ENCODE measurements at places on chromosomes 7 and 10.

GRCh38 chr10:4843525-4844180, 17.6 kb downstream of the AKR1E2 start:
- DNase-seq = no peak

- peak; percentile 78 for DNase-seq
Measured at GRCh38 chr10:117541909-117542705, 439 bp upstream of the EMX2 start.

GRCh38 chr10:116888380-116889055, 39.2 kb downstream of the ENO4 start:
- DNase-seq = peak; percentile 13

GRCh38 chr10:133277277-133277992, 767 bp upstream of the ADAM8 start:
- DNase-seq = no peak

GRCh38 chr7:74554178-74554577, 100.5 kb downstream of the GTF2IRD1 start:
- no peak for DNase-seq

DNA sequence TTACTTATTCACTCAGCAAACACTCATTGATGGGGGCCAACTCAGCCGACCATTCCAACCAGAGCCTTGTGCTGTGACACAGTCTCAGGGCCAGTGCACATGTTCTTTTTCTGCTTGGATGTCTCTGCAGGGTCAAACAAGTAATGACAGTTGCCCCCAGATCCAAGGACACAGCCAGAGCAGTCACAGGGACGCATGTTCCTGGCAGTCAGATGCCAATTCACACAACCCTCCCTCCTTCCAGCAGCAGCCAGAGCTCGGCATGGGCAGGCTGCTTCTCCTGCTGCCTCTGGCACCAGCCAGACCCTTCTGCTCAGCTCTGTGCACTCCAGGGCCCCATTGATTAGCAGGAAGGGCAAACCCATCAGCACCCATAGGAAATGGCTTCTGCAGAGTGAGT, 20.3 kb downstream of the DRGX start:
- no peak for DNase-seq

- DNase-seq = no peak
Measured at GRCh38 chr7:17446340-17446739, 147.9 kb downstream of the AHR start.

GRCh38 chr7:44853391-44853790, 5.5 kb upstream of the H2AZ2 start:
- DNase-seq = no peak

GRCh38 chr7:37208528-37208927, 240.1 kb downstream of the ELMO1 start:
- DNase-seq = peak; percentile 41

- DNase-seq = no peak
Measured at GRCh38 chr7:133836666-133837065, 290.5 kb upstream of the LRGUK start.

DNA sequence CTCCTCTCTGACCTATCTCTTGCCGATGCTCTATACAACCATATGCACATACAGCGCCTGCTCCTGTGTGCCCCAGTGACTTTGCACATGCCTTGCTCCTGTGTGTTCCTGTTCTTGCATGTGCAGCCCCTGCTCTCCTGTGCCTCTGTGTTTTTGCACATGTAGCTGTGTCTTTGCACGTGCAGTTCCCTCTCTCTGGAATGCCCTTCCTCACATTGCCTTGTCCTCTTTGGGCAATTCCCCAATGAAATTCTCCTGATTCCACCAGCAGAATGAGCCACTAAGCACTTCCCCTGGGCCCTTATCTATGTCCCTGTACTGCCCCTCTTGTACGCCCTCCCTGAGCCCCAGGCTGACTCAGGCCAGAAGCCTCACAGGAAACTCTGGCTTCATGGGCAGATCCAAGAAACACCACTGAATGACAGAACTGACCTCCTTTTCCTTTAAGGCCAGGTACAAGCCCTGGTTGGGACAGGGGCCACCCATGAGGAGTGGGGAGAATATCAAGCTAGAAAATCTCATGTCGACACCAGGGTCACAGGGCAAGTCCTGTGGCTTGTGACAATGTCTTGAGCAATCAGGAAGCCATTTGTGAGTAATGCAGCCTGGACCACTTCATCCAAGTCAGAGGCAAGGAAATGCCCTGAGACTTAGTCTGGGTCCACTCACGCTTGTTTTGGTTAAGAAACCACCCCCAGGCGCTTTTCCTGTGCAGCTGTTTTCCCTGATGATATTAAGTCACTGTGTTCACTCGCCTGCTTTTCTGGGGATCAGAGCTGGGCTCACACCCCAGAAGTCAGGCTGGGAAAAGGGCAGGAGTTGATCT, 1.9 kb upstream of the ARHGAP22 start:
- no peak for DNase-seq

- DNase-seq = no peak
Measured at GRCh38 chr10:104472957-104473745, 119.5 kb downstream of the CFAP58 start.

- DNase-seq = no peak
Measured at GRCh38 chr7:156019776-156020565, 207.7 kb upstream of the SHH start.

GRCh38 chr7:137583172-137583571, 239.6 kb upstream of the PTN start:
- no peak for DNase-seq

GRCh38 chr7:110484356-110484755, 606.6 kb upstream of the LRRN3 start:
- no peak for DNase-seq

DNA sequence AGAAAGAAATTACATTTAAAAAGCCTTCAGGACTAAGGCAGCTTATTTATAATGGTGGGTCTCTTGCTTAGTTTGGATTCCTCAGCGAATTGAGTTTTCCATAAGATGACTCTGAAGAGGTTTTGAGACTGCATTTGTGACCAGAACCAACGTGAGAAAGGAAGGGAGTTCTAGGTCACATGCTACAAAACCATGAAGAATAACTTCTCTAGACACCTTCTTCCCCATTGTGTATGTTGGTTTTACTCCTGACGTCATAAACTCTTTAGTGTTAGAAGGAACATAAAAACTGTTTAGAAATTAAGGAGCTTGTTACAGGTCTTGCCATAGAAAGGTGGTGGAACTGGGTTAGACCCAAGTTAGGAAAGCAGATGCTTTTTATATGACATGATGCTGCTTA, 11.1 kb downstream of the PTPN12 start:
- DNase-seq = no peak

GRCh38 chr7:46385662-46386309, 464.7 kb upstream of the IGFBP3 start:
- no peak for DNase-seq

GRCh38 chr10:78319841-78320240, 286.2 kb downstream of the RPS24 start:
- no peak for DNase-seq

GRCh38 chr7:12570534-12571461, at the start of gene SCIN:
Gene SCIN (plus strand): TSS chr7:12570720. CDS start chr7:12570787, 67 bp downstream.
- no peak for DNase-seq

- DNase-seq = no peak
Measured at GRCh38 chr7:130151591-130152492, 53.4 kb downstream of the TMEM209 start.

- no peak for DNase-seq
Measured at GRCh38 chr7:94687076-94687475, 31.1 kb upstream of the SGCE start.

GRCh38 chr10:78746155-78746763, 322.5 kb upstream of the ZMIZ1 start:
- DNase-seq = no peak

- DNase-seq = no peak
Measured at GRCh38 chr7:26675143-26675887, 189.1 kb downstream of the SKAP2 start.

DNA sequence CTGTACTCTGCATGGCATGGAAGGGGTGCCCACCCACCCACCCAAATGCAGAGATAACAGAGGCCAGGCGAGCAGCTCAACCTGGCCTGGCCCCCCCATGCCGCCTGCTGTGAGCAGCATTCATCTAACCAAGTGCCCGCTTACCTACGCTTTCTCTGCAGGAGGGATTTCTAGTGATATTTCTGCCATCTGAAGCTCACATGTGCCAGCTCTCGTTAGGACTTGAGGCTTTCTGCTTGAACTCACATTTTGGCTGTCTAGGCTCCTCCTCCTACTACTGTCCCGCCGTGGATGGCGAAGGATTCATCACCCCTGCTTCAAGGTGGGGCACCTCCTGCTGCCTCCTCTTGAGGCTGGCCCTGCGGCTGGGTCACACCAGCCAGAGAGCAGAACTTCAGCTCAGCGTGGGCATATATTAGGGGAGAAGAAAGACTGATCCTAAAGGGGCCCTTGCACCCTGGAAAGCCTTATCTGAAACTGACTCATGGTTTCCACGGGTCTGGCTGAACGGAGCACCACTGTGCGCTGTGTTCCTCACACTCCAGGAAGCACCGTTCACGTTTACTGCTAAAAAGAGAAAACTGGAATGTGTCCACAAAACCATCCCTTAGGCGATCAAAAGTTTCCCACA, 45.5 kb downstream of the CTBP2 start:
- DNase-seq = no peak

GRCh38 chr10:36421992-36422391, 703.4 kb upstream of the ANKRD30A start:
- no peak for DNase-seq

- no peak for DNase-seq
Measured at GRCh38 chr7:129279757-129280156, 54.9 kb downstream of the AHCYL2 start.

DNA sequence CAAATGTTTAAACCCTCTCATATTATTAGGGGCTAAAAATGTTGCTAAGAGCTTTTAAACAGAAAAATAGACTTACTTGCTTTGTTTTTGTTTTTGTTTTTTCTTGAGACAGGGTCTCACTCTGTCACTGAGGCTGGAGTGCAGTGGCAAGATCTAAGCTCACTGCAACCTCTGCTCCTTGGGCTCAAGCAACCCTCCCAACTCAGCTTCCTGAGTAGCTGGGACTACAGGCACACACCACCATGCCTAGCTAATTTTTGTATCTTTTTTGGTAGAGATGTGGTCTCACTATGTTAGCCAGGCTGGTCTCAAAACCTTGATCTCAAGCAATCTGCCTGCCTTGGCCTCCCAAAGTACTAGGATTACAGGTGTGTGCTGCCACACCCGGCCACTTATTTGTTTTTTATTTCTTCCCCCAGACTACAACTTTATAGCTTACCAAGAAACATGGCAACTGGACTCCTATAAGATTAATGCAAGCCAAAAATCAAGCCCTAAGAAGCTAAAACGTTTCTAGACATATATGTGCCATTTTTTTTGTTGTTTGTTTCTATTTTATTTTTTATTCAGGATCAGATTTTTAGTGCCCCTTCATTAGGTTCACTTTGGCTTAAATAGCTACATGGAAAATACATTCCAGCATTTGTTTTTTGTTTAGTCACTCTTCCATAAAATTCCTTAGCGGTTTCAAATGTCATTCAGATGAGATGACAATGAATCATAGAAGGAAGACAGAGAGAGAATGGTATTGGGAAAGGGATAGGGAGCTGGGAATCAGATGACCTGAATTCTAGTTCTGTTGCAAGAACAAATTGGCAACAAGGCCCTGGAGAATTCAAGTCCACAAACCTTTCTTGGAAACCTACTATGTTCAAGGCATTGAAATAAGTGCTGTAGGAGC, 163.4 kb upstream of the MKLN1 start:
- no peak for DNase-seq

- DNase-seq = no peak
Measured at GRCh38 chr7:112381311-112382091, 68.8 kb upstream of the IFRD1 start.

GRCh38 chr7:93239824-93240223, 7.7 kb downstream of the VPS50 start:
- no peak for DNase-seq

GRCh38 chr7:107501593-107501992, 31.7 kb downstream of the GPR22 start:
- DNase-seq = no peak

DNA sequence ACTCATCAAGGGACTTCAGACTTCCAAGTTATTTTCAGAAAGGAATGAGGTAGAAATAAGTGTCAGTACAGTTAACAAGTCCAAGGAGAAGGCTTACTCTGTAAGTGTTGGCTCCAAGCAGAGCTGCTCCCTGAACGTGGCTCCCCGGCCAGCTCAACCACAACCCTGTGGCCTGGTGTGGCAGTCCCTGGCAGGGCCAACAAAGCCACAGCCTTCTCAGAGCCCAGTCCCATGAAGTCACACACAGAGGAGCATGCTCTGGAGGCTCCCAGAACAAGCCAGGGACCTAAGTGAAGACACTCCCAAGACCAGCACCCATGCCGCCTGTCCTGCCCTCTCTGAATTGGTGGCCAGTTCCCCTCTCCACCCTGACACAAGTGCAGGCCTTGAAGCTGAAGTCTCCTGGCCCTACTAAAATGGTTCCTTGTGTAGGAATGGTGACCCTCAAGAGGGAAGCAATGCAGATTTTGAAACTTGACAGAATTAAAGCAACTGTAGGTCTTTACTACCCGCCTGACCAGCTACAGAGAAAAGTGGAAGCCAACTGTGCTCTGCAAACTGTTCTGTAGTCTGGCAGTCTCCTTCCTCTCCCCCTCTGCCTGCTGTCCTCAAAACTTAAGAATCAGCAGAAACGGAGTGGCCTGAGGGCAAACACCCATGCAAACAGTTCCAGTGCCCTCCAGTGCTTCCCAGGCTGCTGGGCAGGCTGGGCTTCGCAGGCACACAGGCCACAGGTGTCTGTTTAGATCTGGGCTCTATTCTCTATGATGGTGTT, 51.1 kb downstream of the NOD1 start:
- no peak for DNase-seq

DNA sequence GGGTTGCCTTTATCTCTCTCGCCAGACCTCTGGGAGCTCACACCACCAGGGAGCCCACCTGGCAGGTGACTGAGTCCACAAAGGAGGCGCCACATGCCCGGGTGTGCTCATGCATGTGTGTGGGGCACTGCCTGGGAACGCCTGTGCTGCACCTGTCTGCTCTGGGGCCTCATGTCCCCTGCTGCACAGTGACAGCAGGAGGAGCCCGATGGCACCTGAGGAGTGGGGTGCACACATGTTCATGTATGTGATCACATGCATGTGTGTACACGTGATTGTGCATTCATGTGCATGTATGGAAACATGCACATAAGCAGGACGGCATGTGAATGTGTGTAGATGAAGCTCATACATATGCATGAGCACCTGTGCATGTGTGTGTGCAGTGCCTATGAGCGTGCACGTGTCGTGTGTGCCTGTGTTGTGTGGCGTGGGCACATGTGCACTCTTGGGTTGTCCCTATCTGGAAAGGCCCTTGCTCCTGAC, 22.0 kb downstream of the YKT6 start:
- DNase-seq = no peak

All from anterior cingulate cortex (tissue), 58 donors.